ENCODE measurements at places on chromosomes 13 and 19.
A peak's percentile ranks its signal among the peaks of the same experiment; 100 is the strongest.

- no peak for DNase-seq
Observed at GRCh38 chr13:97161582-97162231, 60.4 kb upstream of the MBNL2 start.

GRCh38 chr19:41064974-41065569, 23.2 kb upstream of the CYP2A13 start:
- no peak for DNase-seq

GRCh38 chr13:73870970-73871935, 263.0 kb downstream of the KLF12 start:
- peak; percentile 26 for DNase-seq

DNA sequence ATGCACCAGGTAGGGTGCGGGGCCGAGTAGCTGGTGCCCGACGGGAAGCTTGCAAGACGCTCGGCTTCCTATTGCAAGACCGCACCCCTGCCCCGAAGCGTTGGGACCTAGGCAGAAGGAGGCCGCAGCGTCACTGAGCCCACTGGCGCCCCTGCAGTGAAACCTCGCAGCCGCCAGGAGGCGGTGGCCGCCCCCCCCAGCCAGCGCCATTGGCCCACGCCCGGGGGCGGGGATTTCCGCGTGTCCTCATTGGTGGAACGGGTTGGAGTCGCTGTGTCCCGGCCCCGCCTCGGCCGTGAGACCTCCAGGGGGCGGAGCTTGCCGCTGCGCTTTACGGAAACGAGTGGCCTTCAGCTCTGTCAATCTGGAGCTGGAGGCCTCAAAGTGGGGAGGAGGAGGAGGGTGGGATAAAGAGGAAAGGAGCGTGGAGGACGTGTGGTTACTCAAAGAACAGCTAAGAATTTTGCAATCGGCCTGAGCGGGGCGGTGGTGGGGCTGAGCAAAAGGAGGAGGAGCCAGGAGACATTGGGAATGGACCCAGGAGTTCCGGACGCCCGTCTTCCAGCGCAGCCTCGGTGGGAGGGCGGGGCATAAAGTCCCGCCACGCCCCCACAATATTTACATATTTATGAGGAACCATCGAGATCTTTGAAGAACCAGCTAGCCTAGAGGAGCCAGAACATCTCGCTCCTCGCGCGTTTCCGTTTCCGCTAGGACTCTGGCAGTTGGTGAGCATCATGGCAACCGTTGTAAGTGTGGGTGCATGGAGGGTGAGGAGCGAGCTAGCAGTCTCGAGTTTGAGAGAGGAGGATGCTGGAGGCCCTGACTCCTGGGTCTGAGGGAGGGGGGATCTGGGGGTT, at the start of the genes GYS1 and RUVBL2:
Gene GYS1 (minus strand): TSS at position 135 of the 860 bp plus-strand sequence. CDS start 197 bp downstream, outside the sequence.
Gene RUVBL2 (plus strand): TSS at position 713 of the 860 bp plus-strand sequence. CDS start 25 bp downstream, at position 738.
- peak; percentile 100 for DNase-seq

DNA sequence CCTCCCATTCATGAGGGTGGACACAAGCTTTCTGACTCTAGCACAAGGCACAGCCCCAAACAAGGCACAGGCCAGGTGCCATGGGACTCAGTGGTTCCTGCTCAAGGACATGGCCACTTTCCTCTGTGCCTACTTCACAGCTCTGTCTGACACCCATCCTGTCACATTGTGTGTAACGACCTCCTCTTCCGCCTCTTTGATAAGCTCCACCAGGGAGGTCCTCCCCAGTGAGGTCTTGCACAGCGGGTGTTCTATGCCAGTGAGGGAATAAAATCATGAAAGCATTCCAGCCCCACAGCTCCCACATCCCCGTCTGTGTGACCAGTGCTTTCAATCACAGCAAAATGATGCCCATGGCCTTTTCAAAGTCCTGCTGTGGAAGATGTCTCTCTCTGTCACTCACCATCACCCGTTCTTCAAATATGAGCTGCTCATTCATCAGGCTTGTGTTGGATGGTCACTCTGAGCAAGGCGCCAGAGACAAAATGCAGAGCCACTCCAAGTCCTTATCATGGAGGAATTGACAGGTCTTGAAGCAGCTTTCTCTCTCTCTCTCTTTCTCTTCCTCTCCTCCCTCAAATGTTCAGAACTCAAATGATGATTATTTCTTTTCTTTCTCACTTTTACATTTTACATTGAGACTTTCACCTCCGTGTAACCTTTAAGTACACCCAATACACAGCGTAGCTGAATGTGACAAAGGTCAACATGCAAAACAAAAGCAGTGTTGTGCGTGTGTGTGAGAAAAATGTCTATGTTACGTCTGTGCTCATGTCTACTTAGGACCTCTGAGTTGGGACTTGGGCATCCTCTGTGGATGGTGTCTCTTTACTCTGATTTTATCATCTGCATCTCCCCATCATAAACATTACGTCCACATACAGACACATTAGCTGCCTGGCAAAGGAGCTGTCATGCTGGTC, 8.0 kb upstream of the SPATA13 start:
- no peak for DNase-seq

DNA sequence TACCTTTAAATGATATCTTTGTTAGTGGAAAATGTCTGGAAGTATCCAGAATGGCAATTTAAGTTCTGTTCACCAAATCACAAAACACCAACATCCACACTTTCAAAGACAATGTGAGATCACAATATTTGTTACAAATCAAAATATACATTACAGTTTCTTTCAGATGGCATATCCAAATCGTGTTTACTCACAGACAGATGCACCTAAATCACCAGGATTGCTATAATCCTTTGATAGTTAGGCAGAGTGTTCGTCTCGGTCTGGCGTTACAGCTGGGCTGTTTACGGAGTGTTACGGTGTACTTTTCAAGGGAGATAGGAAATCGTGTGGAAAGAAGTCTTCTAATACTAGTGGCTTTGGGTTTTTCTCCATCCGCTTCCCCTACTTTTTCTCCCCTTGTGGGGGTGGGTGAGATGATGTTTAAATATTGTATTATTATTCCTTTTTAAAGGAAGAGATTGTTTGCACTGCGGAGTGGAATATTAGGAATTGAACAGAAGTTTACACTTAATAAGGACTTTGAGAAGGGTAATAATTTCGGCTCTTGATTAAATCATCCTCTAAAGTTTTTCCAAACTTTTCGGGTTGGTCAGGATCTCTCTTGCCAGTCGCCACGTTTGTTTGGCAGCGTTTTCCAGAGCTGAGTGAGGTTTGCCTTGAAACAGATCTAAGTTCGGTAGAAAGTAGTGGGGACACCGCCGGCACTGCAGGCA, 1.8 kb downstream of the MAB21L1 start:
- no peak for DNase-seq

Data from left ventricle myocardium superior (tissue), 1 donor.